Fibroblast of mammary gland (primary cell): ENCODE measurements at places on chromosomes 5 and 9.
A peak's percentile ranks its signal among the peaks of the same experiment; 100 is the strongest.

DNA sequence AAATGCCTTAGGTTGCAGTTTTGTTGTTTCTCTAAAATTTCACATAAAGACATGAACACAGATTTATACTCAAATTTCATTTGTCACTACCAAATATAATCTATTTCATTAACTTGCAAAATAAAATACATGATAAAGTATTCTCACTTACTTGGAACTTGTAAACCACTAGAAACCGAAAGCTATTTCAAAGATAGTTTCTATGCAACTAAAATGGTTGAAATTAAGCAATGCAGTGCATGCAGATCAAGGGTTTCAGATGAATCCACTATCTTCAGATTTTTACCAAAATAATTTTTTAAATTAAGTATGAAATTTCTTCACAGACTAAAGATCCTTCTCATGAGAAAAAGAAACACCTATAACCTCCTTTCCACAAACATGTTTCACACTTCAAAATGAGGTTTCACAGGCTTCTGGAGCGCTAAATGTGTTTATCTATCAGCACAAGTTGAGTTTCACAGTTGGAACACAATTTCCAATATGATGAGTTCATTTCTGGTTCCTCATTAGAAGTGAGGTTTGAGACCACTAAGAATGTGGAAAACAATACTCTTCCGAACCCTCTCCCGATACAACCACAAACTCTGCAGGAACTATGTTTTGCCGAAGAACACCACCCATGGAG is 63.9 kb downstream of the EPB41L4A start:
- no peak for DNase-seq

- no peak for DNase-seq
These were observed 171.4 kb downstream of the SGCD start for GRCh38 chr5:156498226-156498980.

DNA sequence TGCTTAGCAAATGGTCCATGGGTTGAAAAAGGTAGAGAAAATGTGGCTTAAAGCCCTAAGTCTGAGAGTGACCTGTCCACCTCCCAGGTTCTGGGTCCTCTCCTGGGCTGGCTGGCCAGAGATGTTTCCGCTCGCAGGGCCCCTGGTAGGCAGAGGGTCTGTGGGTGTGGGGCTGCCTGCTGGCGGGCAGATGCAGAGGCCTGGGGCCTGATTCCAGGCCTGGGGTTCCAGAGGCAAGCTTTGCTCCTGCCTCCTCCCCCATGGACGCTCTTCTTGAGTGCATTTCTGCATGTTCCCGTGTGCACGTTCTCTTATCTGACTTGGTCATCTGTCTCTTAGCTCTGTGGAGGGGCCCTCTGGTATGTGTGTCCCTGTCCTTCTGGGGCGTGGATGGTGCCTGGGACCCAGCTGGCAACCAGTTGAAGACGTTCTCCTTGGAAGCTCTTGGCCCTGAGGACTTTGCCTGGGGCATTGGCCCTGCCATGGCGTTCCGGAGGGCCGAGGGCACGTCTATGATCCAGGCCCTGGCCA is 3.8 kb downstream of the MIGA2 start:
- DNase-seq, result no peak

GRCh38 chr9:121197132-121197531 is 4.5 kb downstream of the RAB14 start:
- DNase-seq, result no peak

DNA sequence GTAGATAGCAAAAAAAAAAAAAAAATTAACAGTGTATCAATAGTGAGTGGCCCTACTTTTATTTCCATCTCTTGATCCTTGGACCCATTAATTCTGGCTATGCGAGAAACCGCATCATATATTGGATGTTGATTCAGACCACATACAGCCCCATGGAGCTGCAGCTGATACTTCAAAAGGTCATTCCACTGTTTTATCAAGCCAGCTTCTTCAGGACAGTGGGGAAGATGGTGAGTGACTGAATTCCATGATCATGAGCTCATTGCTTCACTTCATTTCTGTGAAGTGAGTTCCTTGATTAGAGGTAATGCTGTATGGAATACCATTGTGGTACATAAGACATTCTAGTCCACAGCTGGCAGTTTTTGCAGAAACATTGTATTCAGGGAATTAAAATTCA is 222.9 kb upstream of the MEF2C start:
- DNase-seq, result no peak

- peak; percentile 28 for DNase-seq
These were observed 975 bp upstream of the NXNL2 start for GRCh38 chr9:88533951-88534455.

- no peak for DNase-seq
These were observed 26.6 kb downstream of the ADCY2 start for GRCh38 chr5:7422316-7423106.

- no peak for DNase-seq
These were observed 423 bp downstream of the IPPK start for GRCh38 chr9:92669527-92669889.
